ENCODE measurements at places on chromosomes 11 and 22.

- DNase-seq: no peak
These were observed 114.9 kb downstream of the KCNQ1 start for GRCh38 chr11:2559527-2560311.

DNA sequence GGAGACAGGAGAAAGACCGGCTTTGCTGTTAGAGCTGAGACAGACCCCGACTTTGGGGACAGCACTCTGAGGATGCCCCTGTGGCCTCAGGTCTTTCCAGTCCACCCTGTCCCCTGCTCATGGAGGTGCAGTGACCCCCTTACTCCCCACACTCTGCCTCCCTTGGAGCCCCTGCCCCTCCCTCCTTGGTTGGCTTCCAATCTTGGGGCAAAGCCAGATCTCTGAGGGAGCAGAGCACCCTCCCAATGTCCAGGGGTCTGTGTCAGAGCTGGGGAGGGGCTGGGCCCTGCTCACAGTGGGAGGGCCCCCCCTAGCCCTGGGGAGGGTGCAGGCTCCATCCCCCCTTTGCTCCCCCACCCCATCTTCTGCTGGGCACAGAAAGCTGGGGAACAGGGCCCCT lies 50.0 kb downstream of the IGLL1 start:
- no peak for DNase-seq

- no peak for DNase-seq
These were observed 5.5 kb upstream of the SELENOH start for GRCh38 chr11:57735619-57736298.

GRCh38 chr11:65211293-65212105 lies 29.8 kb downstream of the CAPN1 start:
- DNase-seq: no peak

DNA sequence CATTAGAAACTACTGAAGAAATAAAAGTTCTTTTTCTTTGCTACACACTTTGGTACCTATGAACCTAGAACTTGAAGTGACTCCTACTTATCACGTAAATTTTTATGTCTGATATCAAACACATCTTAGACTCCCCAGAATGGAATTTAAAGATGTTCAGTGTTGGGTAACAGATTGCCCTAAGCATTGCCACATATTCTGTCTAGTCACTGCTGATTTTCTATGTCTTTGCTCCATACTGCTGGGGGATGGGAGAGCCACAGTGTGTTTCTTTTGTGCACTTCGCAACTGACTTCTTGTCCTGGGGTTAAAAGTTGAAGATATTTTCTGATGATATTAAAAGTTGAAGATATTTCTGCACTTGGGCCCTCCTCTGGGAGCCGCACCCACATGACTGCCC lies 19.4 kb upstream of the MYO18B start:
- no peak for DNase-seq

DNA sequence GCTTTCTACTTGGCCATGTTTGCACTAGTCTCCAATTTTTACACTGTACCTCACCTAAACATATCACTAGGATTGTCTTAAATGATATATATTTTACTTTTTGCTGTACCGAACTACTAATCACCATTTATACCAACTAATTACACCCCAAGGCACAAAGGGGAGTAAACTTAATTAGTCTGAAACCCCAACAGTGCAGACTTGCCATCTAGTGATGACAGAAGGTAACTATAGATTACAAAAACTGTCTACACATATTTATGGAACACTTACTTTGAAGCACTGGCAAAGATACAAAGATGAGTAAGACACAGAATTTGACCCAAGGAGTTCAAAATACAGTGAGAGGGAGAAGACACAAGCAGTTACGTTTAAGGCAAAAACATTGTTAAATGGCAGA lies 139.7 kb downstream of the CNTN5 start:
- no peak for DNase-seq

DNA sequence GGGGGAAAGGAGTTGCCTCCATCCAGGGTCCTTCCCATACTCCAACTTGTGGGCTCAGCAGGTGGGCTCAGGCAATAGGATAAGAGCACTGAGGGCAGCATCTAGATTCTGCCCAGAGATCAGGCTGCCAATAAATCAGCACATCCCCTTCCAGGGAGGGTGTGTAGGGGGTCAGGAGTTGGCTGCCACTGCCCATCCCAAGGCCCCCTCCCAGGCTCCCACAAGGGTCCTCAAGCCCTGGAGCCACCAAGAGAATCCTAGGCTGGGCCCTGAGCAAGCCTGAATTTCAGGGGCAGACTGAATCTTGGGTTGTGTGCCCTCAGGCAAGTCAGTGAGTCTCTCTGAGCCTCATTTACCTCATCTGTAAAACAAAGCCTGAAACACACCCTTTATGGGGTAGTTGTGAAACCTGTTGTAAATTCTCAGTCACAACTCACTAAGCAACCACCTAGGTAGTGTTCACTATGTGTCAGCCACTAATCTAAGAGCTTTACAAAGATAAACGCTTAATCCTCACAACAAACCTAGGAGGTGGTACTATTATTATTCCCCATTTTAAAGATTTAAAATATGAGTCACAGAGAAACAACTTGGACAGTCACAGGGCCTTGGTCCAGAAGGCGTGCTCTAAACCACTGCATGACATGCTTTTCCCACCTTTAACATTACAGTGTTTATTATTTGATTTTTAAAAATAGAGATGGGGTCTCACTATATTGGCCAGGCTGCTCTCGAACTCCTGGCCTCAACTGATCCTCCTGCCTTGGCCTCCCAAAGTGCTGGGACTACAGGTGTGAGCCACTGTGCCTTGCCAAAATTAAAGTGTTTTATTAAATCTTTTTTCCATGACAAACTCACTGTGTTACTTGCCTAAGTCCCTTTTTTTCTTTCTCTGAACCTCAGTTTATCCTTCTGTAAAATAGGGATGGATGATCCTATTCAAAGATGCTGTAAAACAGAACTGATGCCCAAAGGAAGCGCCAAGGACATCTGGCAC lies 36.2 kb downstream of the LMO1 start:
- DNase-seq: no peak

DNA sequence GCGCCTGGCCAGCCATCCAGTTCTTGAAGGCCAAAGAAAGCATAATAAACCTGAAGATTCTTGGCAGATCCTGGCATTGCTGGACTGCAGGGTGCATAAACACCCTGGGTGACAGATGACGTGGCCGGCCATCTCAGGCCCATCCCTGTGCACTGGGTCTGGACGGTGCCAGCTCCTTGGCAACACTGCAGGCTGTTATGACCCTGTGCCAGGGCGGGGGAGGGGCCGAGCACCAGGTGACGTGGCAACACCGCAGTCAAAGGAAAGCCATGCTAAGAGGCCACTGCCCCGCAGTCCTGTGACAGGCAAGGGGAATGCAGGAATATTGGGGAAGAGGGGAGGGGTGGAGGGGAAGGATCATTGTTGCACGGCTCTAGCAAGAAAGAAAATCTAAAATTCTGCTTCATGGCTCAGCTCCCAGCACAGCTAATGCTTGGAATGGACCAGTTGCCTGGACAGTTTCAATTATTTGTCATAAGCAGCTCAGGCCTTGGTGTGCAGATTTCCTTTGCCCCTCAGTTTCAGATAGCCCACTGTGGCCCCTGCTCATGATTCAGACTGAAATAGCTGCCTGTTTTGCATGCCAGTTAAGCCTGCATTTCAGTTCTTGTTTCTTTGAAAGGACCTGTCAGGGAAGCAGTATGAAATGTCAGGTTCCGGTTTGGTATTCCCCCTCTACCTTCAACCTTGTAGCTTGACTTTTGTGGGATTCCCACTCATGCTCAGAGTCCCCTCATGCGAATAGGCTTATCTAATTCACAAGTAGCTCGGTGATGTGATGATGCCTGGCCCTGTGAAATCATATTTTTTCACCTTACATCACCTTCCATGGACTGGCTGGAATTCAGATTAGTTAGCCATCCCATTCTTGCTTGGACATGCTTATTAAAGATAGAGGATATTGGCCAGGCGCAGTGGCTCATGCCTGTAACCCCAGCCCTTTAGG lies 29.7 kb upstream of the DDX6 start:
- no peak for DNase-seq

DNA sequence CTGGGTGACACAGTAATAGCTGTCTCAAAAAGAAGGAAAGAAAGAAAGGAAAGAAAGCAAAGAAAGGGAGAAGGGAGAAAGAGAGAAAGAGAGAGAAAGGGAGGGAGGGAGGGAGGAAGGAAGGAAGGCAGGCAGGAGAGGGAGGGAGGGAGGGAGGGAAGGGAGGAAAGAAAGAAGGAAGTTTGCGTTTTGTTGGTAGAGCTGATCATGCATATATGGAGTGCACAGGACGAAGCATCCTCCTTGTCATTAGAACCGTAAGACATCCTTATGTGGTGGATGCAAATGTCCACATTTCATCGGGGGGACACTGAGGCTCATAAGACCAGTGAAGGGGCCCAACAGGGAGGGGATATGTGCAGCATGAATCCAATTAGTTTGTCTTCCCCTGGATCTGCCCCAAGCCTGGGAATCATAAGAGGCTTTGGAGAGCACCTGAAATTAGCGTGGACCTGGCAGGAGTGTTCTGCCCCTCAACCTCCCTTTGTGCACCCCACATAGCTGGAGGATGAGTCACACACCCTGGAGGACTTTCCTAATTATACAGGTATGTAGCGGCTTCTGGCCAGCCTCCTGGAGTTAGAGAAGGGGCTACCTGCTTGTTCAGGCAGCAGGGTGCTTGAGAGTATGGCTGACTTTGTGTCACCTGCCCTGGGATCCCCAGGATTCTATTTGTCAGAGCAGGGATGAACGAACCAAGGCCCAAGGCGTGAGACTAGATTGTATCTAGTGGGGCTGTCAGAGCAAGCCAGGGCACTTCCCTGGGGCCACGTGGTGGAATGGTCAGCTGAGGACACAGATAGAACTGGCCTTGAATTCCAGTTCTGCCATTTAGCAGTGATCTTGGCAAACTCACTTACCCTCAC lies 119.7 kb upstream of the CD82 start:
- no peak for DNase-seq

- no peak for DNase-seq
These were observed 740 bp downstream of the EML3 start for GRCh38 chr11:62611705-62612365.

DNA sequence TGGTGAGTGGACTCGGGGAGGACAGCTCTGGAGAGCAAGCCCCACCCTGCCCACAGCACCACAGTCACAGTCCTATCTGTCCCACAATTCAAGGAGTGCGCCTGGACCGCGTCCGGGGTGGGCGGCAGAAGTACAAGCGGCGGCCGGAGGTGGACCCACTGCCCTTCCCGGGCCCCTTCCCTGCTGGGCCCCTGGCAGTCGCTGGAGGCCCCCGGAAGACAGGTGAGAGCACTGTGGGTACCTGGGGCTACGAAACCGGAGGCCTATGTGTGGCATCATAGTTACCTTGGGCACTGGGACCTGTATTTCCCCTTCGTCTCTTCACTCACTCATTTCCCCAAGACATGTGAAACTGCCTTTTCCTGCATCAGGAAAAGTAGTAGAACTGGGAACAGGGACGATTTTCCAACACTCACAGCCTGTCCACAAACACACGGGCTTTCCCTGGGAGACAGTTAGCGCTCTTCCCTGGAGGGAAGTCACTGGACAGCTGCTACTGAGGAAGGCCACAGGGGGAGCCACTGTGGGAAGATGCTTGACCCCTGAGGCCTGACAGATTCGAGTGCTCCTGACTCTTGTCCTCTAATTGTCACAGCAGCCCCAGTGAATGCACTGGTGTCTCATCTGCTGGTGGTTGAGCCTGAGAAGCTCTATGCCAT lies 3.1 kb downstream of the TRMT112 start:
- no peak for DNase-seq

- no peak for DNase-seq
These were observed 340.0 kb downstream of the SHANK2 start for GRCh38 chr11:70912226-70912840.

DNA sequence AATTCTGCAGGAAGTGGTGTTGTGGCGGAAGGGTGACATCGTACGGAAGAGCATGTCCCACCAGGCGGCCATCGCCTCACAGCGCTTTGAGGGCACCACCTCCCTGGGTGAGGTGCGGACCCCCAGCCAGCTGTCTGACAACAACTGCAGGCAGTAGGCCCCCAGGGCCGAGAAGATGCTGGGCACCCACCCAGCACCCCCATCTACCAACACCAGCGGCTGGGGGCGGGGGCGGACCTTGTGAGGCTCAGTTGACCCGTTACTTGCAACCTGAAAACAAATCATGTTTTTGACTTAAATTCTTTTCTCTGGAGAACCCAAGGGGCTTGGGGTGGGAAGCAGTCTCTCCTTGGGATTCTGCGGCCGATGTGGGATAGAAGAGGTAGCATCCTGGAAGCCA lies 7.7 kb downstream of the THYN1 start:
- no peak for DNase-seq

- no peak for DNase-seq
These were observed 30.8 kb upstream of the POU2AF1 start for GRCh38 chr11:111409915-111410314.

DNA sequence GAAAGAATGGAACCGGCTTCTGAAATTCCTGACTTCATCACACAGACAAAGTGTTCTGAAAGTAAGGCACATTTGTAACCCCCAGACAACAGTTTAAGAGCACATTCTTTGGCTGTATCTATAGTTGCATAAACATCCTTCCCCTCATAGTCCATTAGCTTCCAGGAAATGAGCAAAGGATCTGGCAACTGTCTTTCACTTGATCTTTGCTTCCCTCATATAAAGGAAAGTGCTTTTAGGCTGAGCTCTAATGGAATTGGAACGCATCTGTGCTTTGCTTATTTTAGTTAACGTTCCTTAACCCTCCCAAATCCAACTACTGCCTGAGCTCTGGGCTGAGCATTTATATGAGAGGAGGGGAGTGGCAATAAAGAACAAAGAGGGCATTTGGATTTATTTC lies 76.9 kb upstream of the API5 start:
- DNase-seq: no peak

DNA sequence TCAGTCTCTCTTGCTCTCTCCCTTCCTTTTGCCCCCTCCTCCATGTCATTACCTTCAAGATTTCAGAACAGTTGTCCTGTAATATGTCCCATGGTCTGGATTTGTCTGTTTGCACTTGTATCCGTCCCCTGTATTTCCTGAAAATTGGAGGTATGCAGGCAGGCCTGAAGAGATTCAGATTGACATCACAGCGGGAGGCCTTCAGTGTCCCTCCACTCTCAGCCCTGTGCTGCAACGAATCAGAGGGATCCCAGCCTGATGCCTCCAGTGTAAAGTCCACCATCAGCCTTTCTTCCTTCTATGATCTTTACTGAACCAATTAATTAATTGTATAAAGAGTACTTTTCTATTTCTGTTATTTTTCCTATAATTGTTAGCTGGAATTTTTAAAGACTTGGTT lies 57.3 kb downstream of the ELMOD1 start:
- no peak for DNase-seq

DNA sequence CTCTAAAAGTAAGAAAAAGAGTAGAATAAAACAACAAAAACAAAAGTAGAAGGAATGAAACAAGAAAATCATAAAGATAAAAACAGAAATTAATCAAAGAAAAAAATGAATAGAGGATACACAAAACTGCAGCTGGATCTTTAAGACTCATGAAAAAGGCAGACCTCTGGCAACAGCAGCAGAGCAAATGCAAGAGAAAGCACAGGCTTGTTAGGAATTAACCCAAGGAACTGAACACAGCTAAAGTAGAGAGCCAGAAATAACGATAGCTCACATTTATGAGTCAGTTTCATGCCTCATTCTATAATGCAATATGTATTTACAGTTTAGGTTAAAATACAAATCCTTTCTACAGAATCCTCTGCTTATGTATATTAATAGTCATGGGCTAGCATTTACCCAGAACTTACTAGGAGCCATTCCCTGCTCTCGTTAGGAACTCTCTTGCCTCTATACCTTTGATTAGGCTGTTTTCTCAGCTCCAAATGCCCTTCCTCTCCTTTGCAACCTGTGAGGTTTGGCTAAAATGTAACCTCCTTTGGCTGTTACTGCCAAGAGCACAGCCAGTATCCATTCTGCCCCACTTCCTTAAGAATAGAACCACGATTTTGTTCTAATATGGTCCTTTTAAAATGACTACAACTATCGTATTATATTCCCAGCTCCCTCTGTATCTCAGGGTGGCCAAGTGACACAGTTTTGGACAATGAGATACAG lies 38.3 kb upstream of the NFAM1 start:
- DNase-seq: no peak

Data from NCI-H2107 (cell line).